Right lung (tissue), 10 donors: ENCODE measurements at places on chromosomes 6 and 20. TPM values are rescaled to one million over a fixed set of nuclear protein-coding genes. Genes with fewer than 3 reads are reported as not detected.

The PTCHD4 gene
- polyA plus RNA-seq: 0.24 TPM

The ASIP gene
- polyA plus RNA-seq: 0.36 TPM

The RALGAPA2 gene
- polyA plus RNA-seq: 38.6 TPM

The OR2H1 gene
- not detected for polyA plus RNA-seq

The CALHM5 gene
- 6.7 TPM for polyA plus RNA-seq

The METTL24 gene
- 2.2 TPM for polyA plus RNA-seq

The DPPA5 gene
- polyA plus RNA-seq: not detected

The CFAP206 gene
- 2.4 TPM for polyA plus RNA-seq

The DEFB132 gene
- polyA plus RNA-seq: not detected

The NQO2 gene
- polyA plus RNA-seq: 36.6 TPM

The TNNC2 gene
- 7.0 TPM for polyA plus RNA-seq

- DNase-seq: peak; percentile 6
Measured at GRCh38 chr6:88167352-88167937, 1.3 kb upstream of the CNR1 start.

DNA sequence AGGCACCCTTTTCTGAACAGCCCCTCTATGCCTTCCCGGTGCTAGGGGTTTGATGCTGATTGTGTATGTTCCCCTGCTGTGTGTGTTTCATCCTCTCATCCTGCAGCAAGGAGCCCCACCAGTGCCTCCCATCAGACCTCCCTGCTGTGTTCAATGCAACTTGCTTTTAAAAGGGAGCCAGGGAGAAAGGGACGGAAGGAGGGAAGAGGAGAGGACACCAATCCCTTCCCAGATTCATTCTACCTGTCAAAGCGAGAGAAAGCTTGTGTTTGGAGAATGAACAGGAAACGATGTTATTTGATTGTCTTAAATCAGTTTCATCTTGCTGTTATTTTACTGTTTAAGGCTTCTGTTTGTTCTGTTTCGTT is 259.2 kb downstream of the ADGB start:
- DNase-seq: no peak

- DNase-seq: no peak
Measured at GRCh38 chr6:17902974-17903373, 84.5 kb downstream of the KIF13A start.

- no peak for DNase-seq
Measured at GRCh38 chr20:47704746-47705496, 80.4 kb downstream of the SULF2 start.

GRCh38 chr6:26223650-26224546 is 136.7 kb downstream of the HFE start:
- peak; percentile 88 for DNase-seq

DNA sequence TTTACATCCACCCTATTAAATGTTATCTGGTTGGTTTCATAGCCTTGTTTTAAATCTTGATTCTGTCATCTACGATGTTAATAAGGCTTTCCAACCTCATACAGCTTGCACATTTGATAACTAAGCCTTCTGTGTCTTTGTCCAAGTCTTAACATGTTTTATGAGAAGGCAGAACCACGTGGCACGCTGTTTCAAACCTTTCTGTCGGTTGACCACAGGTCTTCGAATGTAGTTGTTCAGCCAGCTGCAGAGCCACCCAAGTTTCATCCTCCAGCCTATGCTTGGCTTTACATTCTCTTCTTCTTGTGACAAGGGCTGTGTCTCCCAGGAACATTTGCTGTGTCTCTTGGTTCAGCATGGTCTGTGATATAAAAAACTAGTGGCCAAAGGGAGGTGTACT is 15.7 kb upstream of the SGK2 start:
- DNase-seq: no peak

GRCh38 chr20:57953638-57954037 is 243.8 kb upstream of the PMEPA1 start:
- DNase-seq: no peak

- no peak for DNase-seq
Measured at GRCh38 chr6:118771253-118771652, 119.9 kb upstream of the CEP85L start.

GRCh38 chr20:62723351-62723750 is 14.7 kb downstream of the NTSR1 start:
- DNase-seq: no peak

GRCh38 chr20:56453352-56453751 is 15.1 kb upstream of the RTF2 start:
- no peak for DNase-seq

DNA sequence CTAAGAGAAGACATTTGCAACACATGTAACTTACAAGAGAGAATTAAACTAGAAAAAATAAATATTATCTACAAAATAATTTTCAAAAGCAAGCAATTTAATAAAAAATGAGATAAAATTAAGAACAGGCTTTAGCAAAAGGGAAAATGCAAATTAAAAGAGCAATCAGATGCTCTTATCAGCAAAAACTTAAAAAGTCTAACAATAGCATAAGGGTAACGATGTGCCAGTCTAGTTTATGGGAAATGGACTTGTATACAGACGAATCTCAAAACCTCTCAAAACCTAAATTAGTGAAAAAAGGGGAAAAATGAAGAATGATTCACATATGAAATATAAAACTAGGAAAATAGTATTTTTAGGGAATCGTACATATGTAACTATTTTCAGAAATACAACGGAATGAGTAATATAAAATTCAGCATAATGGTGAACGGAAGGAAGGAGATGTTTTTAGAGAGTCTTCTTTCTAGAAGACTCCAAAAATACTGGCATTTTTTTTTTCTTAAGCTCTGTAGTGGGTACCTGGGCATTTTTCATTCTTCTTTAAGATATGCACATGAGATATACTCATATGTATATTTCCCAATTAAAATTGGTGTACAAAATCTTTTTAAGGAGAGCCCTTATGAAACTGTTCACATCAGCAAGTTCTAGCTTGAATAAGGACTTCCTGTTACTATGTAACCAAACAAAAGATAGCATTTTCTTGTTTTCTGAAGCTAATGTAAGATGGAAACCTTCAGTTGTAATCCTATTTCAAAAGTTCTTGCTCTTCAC is 927 bp upstream of the MANEA start:
- peak; percentile 46 for DNase-seq

DNA sequence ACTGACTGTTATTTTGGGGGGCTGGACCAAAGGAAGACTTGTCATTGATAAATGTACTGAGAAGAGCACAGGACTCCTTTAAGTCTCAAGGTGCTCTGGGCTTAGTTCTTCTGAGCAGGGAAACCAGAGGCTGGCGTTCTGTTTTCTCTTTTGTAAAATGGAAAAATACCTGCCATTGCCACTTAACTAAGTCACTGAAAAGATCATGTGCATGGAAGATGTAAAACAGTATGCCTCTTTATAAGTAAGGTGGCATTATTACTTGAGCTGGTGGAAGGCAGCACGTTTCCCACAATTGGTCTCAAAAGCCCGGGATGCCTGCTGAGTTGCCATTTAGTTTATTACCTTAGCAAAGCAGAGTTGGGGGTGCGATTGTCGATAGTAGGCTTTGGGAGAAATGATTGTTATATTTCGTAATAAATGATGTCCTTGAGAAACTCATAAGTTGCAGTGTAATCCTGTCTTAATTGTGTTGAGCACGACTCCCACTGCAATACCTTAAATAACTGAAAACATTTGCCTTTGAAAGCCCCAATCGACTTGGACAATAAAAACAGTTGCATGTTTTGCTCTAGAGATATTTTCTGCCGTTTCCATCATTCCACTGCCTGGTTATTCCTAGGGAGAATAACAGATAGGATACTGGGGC is 3.6 kb downstream of the JARID2 start:
- DNase-seq: no peak

DNA sequence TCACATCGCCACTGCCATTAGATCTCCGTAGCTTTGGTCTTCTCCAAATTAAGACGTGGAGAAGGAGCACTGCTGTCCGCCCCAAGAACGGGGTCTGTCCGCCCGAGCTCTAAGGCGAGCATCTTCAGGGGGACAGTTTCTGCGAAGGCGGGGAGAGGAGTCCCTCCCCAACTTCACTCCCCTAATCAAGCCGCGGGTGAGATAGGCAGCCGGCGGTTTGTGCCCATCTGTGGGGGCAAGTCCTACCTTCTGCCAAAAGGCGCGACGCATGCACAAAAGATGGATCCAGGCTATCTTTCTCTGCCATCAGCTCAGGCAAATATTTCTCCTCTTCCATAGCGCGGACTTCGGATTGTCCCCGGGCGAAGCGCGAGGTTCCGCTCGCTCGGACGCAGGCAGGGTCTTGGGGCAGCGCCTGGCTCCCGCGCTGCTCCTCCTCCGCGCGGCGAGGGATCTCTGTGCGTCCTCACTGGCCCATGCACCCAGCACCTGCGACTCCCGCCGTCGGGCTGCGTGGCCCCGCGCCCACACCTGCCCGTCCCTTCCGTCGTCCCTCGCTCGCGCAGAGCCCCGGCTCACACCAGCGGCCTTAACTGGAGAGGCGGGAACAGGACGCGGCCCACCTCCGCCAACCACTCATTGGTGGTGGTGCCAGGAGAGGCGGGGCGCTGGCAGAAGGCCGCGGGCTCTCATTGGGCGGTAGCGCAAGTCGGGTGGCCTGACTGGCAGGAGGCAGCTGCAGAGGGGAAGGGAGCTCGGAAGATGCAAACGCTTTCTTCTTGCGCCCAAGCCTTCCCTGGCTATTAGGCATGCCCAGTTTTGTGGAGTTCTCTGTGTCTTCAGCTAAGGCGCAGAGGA is at the start of gene KHDRBS2:
Gene KHDRBS2 (minus strand): TSS at position 614 of the 858 bp plus-strand sequence.
- peak; percentile 92 for DNase-seq

- no peak for DNase-seq
Measured at GRCh38 chr6:14849185-14849584, 396.7 kb upstream of the JARID2 start.

- DNase-seq: no peak
Measured at GRCh38 chr6:87250019-87250418, 72.4 kb upstream of the SMIM8 start.

DNA sequence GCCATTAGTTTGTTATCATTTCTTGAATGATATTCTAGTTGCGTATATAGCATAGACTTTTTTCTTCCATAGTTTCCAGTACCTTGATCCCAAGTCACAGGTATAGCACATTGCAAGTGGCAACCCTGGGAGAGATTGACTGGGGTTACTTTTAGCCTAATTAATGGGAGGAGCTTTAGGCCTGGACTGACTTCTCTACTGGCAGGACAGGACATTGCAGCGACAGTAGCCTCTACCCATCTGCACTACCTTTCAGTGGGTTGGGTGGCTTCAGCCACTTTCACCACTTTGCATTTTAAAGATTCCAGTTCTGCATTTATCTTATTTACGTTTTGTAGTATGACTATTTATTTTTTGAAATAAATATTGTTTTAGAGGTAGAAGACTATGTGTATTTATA is 320.3 kb downstream of the RIMS1 start:
- DNase-seq: no peak

DNA sequence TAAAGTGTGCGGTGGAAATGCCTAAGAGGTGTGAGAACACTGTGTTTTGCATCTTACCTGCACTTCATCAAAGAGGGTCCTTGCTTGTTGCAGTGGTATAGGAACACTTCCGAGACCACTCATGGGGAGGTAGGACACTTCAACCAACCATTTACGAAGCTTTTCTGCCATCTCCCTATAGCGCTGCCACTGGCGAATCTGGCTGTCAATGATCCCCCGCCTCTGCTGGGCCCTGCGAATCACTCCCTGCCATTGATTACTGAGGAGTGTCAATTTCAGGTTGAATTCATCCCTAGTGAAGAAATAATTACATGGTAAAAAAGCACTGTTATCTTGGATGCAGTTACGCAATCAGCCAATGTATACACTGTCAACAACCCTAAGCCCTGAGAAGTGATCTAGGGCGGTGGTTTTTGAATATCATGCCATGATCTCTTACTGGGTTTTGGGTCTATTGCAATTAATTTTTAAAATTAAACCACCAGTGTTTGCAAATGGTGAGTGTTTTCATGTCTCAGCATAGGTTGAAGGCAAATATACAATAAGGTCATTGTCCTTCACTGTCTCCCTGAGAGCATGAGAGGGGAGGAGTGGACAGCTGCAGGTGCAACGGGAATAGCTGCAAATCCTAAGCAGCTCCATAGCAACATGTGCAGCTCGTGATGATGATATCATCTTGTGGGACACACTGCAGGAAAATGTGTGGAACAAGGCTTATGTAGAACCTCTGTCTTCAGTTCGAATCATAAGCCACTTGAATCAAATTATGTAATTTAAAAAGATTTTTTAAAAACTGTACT is 400.6 kb downstream of the ESR1 start:
- no peak for DNase-seq

DNA sequence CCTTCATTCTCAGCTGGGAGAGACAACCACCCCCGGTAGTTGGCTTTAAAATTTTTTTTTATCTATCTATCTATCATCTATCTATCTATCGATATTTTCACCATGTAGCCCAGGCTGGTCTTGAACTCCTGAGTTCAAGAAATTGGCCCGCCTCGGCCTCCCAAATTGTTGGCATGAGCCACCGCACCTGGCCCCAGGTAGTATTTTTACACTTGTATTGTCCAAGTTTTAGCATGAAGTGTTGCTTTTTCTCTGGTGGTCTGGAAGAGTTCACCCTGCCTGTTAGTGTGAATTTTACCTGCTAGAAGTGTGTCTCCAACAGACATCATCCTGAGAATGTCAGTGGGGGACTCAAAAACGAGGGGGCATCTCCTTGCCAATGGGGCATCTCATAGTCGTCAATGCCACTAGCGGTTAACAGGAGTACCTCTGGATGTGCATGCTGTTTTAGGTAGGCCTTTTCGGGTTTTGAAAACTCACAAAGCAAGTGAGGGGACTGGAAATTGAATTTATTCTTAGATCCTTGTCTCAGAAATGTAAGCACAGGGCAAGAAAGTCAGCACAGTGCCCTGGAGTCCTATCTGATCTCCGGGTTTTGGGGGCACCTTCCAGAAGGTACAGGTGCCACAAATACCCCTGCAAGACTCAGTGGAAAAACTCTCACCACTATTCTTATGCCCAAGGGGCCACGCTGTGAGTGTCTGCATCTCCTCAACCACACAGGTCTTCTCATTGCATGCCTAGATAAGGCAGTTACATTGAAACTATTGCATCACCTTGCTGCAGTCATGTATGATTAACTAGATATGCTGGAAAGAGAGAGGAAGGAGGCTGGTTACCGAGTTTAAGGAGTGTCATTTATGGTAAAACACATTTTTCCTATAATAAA is 37.1 kb downstream of the TNFAIP3 start:
- no peak for DNase-seq

DNA sequence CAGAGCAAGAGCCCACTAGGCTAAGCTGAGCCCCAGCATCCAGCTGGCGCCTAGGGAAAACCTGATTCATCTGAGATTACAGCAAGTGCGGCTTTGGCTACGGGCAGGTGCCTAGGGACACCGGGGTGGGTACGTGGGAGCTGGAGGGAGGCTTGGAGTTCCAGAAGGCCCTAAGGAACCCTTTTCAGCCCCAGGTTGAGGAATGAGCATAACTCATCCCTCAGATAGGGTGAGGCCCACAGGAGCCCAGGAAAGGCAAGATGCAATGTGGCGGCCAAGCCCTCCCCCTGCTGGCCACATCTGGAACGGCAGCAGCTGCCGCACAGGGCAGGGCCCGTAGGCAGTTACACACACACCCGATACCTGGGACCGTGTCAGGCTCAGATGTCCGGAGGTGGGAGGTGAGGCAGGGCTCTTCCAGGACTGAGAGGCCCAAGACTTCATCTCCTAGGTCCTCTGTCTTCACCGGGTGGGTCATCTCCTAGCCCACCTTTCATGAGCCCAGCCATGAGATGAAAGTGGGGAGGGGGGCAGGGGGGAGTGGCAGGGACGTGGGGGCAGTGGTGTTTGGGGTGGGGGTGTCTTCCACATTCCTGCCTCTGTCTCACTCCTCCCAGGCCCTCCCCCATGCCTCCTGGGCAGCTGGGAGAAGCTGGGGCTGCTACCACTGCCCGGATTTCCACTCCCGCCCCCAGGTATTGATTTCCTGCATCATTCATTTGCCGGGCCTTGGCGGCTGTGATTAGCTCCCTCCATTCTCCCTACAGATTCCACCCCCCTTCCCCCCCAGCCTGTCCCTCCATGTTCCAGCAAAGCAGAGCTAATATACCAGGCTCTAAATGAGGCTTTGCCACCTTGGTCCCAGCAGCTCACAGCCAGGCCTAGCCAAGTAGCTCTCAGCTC is 5.5 kb downstream of the MDGA1 start:
- DNase-seq: peak; percentile 31
